ENCODE measurements at places on chromosomes 16 and 17.

- peak overlapping the region; percentile 90 for H3K27ac ChIP-seq
- DNase-seq, result no peak
- H3K4me3 ChIP-seq, result no peak overlapping the region
- peaks cover 30% of the 10 kb centered on the region for H3K4me1 ChIP-seq
- no peaks in the 10 kb centered on the region for H3K36me3 ChIP-seq
Observed at GRCh38 chr17:14738652-14738988, 437.7 kb downstream of the HS3ST3B1 start.

GRCh38 chr17:21376081-21376758, at the start of gene KCNJ12:
KCNJ12 (plus strand) TSS chr17:21376357; CDS start chr17:21415343, 38,986 bp downstream.
- H3K4me3 ChIP-seq, result peak within 1 kb of the TSS; percentile 43
- H3K27me3 ChIP-seq, result peaks cover 11% of the 10 kb centered on the region
- no peaks in the 10 kb centered on the region for H3K4me1 ChIP-seq
- H3K27ac ChIP-seq, result no peak within 1 kb of the TSS
- DNase-seq, result no peak

DNA sequence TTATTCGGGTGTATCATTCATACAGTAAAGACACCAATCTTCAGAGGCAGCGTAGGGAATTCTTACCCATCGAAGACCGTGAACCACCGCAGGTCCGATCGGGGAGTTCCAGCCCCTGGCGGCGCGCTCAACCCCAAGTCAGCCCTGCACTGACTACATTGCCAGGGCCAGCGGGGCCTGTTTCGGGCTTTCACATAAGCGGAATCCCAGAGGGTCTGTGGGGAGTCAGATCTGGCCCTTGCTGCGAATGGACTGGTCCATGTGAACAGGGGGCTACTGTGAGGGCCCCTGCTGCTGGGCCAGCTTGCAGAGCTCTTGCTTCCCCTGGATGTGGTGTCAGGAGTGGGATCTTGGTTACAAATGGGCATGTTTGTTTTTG, 7.6 kb downstream of the PDE6G start:
- no peak for DNase-seq
- H3K4me3 ChIP-seq, result no peak overlapping the region
- peaks cover 24% of the 10 kb centered on the region for H3K27me3 ChIP-seq
- no peaks in the 10 kb centered on the region for H3K4me1 ChIP-seq

GRCh38 chr16:12147681-12148080, 171.1 kb downstream of the SNX29 start:
- DNase-seq, result no peak
- no peaks in the 10 kb centered on the region for H3K36me3 ChIP-seq
- H3K4me3 ChIP-seq, result no peak overlapping the region
- peaks cover 5% of the 10 kb centered on the region for H3K4me1 ChIP-seq

DNA sequence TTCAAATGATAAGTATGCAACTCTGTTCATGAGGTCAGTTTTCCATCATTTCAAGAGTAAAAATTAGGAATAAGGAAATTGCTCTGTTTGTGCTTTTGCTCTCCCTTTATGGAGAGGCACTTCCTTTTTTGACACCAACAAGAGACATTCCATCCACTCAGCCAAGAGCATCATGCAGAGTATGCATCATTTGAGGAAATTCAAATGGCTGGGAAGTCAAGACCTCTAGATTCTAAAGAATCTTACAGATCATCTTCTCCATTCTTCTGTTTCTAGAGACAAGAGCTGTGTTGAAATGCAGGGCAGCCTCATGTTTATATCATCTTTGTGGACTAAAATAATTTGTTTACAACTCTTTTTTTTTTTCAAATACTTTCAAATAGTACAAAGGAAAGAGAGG, 669.4 kb downstream of the CDH11 start:
- no peaks in the 10 kb centered on the region for H3K4me1 ChIP-seq
- no peak overlapping the region for H3K27ac ChIP-seq

DNA sequence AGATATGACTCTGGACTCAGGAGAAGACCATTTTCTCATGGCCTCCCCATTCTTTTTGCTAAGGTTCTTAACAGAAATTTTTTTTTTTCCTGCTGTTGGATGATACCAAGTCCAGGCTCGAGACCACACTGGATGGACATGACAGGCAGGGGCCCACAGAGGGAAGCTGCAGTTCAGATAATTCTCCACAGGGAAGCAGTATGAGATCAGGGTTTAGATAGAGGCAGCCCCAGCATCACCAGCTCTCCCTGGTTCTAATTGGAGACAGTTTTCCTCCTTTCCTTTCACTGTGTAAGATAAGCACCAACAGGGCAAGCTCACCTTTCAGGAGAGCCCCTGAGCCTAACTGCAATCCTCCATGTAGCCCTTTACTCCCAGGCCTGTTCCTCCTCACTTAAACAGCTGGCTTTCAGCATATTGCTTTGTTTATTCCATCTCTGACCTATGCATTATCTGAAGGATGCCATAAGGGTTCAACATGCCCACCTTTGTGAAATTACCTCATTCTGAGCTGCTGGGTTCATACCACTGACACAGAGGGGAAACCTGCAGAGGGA, 108.1 kb downstream of the SNX11 start:
- H3K4me1 ChIP-seq, result no peaks in the 10 kb centered on the region
- DNase-seq, result no peak
- no peak overlapping the region for H3K27ac ChIP-seq
- H3K36me3 ChIP-seq, result no peaks in the 10 kb centered on the region

GRCh38 chr16:19696328-19696727, 21.7 kb downstream of the KNOP1 start:
- peaks cover 17% of the 10 kb centered on the region for H3K4me1 ChIP-seq
- no peak overlapping the region for H3K4me3 ChIP-seq
- no peak for DNase-seq
- H3K27me3 ChIP-seq, result no peaks in the 10 kb centered on the region
- H3K36me3 ChIP-seq, result peaks cover 11% of the 10 kb centered on the region
- H3K27ac ChIP-seq, result peak overlapping the region; percentile 9
